ENCODE measurements at places on chromosomes 12 and 14.

- H3K4me1 ChIP-seq: peaks cover 4% of the 10 kb centered on the region
- peak overlapping the region; percentile 56 for H3K4me3 ChIP-seq
- no peaks in the 10 kb centered on the region for H3K36me3 ChIP-seq
- no peaks in the 10 kb centered on the region for H3K27me3 ChIP-seq
- DNase-seq: peak; percentile 20
- H3K27ac ChIP-seq: no peak overlapping the region
Measured at GRCh38 chr12:108768591-108769500, 37.5 kb upstream of the CORO1C start.

DNA sequence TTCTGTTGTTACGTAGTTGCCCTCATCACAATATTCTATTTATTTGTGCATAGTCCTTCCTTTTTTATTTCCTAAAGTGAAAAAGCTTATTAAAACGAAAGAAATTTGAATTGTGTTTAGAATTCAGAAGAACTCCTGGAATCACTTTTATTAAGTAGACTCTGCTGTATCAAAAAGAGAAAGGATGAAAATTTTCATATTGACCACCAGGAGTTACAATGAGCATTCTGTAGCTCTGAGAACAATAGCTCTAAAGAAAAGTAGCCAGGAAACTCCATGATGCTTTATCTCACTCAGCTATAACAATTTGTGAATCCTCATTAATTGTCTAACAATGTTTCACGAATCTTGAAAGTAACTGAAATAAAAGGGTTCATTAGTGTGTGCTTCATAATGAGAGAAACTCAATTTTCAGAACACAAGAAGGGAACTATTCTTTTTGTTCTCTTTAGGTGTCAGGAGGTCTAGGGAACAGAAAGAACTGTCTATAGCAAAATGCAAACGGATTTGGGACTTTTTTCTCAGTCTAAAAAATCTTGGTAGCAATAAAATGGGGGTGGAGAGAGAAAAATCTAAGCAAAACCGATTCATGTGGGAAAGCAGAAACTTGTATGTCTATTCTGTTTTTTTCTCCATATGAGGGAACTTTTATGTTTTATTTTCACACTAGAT, 19.3 kb downstream of the ASCL1 start:
- H3K27me3 ChIP-seq: peaks cover 30% of the 10 kb centered on the region
- H3K36me3 ChIP-seq: no peaks in the 10 kb centered on the region
- no peak overlapping the region for H3K4me3 ChIP-seq
- no peak for DNase-seq
- no peak overlapping the region for H3K27ac ChIP-seq

- H3K27me3 ChIP-seq: no peaks in the 10 kb centered on the region
- H3K4me3 ChIP-seq: no peak overlapping the region
- H3K36me3 ChIP-seq: no peaks in the 10 kb centered on the region
- peaks cover 7% of the 10 kb centered on the region for H3K4me1 ChIP-seq
Measured at GRCh38 chr12:119725523-119725922, 57.6 kb downstream of the PRKAB1 start.

- peaks cover 13% of the 10 kb centered on the region for H3K27me3 ChIP-seq
- DNase-seq: no peak
- no peaks in the 10 kb centered on the region for H3K36me3 ChIP-seq
- H3K27ac ChIP-seq: no peak overlapping the region
Measured at GRCh38 chr12:47014474-47014873, 64.9 kb upstream of the PCED1B start.

DNA sequence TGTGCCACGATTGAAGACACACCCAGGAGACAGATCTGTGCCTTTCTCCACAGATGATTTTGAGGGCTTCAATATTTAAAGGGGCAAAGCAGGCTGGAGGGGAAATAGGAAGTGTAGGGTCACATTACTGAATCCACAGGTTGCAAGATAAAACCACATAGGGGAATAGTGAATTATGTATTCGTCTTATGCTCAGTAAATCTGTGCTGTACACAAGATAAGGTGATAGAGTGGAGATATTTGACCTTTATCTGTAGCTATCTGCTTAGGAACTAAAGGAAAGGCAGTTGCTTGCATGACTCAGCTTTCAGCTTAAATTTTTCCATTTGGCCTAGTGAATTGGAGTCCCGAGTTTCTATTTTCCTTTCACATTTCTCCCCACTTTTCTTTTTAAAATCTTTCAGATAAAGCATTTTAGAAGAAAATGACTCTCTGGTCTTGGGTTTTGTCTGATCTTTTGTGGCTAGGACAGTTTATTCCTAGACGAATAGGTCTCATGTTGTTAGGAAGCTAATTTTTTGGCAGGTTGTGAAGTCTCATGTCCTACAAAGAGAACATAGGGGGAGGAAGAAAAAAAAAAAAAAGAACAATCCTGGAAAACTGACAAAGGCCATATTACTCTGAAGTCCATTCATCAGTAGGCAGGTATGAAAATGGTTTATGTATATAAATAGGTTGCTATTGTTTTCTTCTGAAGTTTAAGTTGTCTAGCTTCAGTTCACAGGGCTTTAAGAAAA, 55.4 kb downstream of the FBXO33 start:
- H3K36me3 ChIP-seq: no peaks in the 10 kb centered on the region
- no peak overlapping the region for H3K27ac ChIP-seq
- no peak for DNase-seq
- H3K4me3 ChIP-seq: no peak overlapping the region
- H3K4me1 ChIP-seq: peaks cover 8% of the 10 kb centered on the region

DNA sequence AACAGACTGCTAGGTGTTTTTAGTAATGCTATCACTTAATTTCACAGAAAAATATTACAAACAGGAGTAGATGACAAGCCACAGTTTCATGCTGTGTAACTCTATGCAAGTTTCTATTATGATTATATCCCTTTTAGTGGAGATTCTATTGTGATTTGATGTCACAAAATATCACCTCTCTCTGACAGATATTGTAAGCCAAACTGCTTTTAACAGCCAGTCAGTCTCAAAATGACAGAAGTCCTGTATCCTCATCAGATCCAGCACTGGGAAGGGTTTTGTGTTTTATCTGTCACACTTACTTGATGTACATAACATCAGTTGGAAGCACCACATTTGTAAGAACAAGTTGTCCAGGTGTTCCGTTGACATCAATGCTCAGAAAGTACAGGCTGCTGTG, 164.8 kb downstream of the DERA start:
- no peak overlapping the region for H3K27ac ChIP-seq
- DNase-seq: no peak
- H3K36me3 ChIP-seq: no peaks in the 10 kb centered on the region
- H3K4me1 ChIP-seq: no peaks in the 10 kb centered on the region
- H3K4me3 ChIP-seq: no peak overlapping the region
- no peaks in the 10 kb centered on the region for H3K27me3 ChIP-seq

- H3K4me3 ChIP-seq: no peak overlapping the region
- H3K36me3 ChIP-seq: peaks cover 4% of the 10 kb centered on the region
- no peak overlapping the region for H3K27ac ChIP-seq
- no peak for DNase-seq
- H3K4me1 ChIP-seq: peaks cover 7% of the 10 kb centered on the region
Measured at GRCh38 chr14:55976219-55976618, 142.0 kb upstream of the PELI2 start.

DNA sequence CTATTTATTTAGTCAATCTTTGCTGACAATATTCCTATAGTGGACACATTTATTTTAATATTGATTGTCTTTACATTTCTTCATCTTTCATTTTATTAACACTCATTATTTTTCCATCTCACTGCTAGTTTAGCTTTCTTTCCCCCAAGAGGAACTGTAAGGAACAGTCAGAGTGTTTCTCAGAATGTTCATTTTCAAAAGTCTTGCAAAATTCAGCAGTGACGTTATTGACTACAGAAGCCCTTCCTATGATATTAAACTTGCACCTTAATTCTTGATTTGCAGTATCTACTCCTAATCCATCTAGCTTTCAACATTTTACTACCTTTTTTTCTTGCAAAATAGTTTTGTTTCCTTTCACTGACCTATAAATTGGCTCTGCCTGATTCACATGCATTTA, 13.0 kb downstream of the CLEC2B start:
- no peaks in the 10 kb centered on the region for H3K27me3 ChIP-seq
- H3K4me3 ChIP-seq: no peak overlapping the region
- DNase-seq: no peak

GRCh38 chr12:6700646-6701051, at the start of gene PIANP:
Gene PIANP (minus strand): TSS chr12:6700815. CDS start chr12:6698061, 2,754 bp downstream.
- H3K27ac ChIP-seq: peak within 1 kb of the TSS; percentile 13
- H3K4me1 ChIP-seq: peaks cover 32% of the 10 kb centered on the region
- H3K4me3 ChIP-seq: peak within 1 kb of the TSS; percentile 84
- peak; percentile 65 for DNase-seq
- H3K27me3 ChIP-seq: peaks cover 71% of the 10 kb centered on the region

Measured in activated T-cell treated with anti-CD3 and anti-CD28 coated beads, Interleukin-2, amount 50 U/mL, for 72 hours (primary cell).